ENCODE measurements at places on chromosomes 13 and 19. TPM values are rescaled to one million over a fixed set of nuclear protein-coding genes. Genes with fewer than 3 reads are reported as not detected.
A peak's percentile ranks its signal among the peaks of the same experiment; 100 is the strongest.

GRCh38 chr19:2338751-2339643 lies 10.5 kb downstream of the SPPL2B start:
- DNase-seq: no peak

- no peak for DNase-seq
Measured at GRCh38 chr13:42355092-42355485, 83.1 kb downstream of the AKAP11 start.

GRCh38 chr13:48993150-48993549 lies 17.4 kb downstream of the FNDC3A start:
- no peak for DNase-seq

GRCh38 chr13:98295371-98295770 lies 118.3 kb upstream of the RNF113B start:
- no peak for DNase-seq

DNA sequence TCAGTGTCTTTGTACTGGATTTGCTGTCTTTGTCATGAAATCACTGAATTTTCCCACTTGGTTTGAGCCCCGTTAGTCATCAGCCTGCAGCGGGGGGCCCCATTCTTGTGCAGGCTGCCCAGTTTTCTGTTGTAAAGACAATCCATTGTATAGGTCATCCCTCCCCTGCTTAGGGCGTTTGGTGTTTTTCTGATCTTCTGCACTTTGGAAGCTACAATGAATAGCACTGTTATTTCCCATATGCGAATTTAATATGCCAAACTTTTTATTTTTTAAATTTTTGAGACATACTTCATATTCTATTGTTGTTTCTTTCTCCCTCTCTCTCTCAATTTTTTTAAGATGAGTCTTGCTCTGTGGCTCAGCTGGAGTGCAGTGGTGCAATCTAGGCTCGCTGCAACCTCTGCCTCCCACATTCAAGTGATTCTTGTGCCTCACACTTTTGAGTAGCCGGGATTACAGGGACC lies 9.0 kb downstream of the SLC27A1 start:
- no peak for DNase-seq

The SOX1 gene
- total RNA-seq: 4.5 TPM

- no peak for DNase-seq
Measured at GRCh38 chr19:35513628-35514281, at the start of gene DMKN. DMKN (minus strand) TSS chr19:35513649; CDS start chr19:35513475, 174 bp downstream.

The TMC4 gene
- not detected for total RNA-seq

- DNase-seq: no peak
Measured at GRCh38 chr19:43518051-43518450, 8.9 kb downstream of the ETHE1 start.

The ATXN8OS gene
- total RNA-seq: 1.6 TPM

DNA sequence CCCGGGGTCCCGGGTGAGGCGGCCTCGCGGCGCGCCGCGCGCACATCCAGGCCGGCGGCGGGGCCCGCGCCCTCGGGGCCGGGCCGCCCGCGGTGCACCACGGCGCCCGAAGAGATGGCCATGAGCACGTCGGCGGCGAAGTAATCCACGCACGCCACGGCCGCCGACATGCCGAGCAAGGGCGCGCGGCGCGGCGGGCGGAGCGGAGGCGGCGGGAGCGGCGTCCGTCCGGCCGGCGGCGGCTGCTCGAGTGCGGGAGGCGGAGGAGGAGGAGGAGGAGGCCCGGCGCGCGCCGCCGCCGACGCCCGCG lies at the start of gene KLF16:
KLF16 (minus strand) TSS at position 252 of the 310 bp plus-strand sequence; CDS start at position 170, 82 bp downstream.
- DNase-seq: no peak

DNA sequence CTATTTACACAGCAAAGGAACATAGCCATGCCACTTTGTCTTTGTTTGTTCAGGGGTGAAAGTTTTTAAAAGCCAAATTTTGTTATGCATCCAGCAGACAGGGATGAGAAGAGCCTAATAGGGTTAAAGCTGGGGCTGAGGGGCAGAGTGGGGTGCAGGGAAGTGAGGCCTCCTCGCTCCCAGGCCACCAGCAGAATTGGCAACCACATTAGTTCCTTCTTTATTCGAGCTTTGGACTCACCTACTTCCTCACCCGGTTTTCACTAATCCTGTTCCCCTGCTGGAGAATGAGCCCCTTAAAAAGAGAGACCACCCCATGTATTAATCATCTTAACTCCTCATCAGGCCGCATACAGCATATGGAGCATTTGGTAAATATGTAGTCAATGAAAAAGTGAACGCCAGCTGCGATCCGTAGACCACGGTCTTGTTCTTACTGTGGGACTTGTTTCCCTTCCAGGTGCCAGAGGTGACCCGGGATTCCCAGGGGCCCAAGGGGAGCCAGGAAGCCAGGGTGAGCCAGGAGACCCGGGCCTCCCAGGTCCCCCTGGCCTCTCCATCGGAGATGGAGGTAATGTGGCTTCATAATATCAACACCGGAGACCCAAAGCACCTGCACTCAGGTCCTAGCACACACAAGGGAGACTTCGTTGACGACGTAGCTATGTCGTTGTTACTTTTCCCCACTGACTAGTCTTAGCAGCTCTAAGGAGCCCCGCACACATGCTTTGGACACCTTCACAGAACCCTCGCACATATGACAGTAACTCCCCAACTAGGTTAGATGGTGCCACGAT lies 112.1 kb downstream of the RAB20 start:
- DNase-seq: no peak

DNA sequence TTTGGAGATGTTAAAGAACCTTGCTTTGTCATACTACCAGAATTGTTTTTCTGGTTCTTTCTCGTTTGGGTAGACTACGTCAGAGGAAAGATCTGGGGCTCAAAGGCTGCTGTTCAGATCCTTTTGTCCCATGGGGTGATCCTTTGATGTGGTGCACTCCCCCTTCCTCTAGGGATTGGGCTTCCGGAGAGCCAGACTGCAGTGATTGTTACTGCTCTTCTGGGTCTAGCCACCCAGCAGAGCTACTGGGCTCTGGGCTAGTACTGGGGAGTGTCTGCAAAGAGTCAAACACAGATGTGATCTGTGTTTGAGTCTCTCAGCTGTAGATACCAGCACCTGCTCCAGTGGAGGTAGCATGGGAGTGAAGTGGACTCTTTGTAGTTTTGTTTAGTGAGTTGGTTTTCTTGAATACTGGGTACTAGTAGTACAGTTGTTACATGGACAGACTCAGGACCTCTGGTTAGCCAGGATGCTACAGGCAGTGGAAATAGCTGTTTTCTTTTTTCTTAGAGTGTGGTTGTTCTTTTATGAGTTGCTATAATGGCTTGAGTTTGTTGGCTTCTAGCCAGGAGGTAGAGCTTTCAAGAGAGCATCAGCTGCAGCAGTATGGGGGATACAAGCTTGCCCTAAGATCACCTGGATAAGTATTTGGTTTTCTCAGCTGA lies 34.4 kb downstream of the DNAJC15 start:
- no peak for DNase-seq

- DNase-seq: no peak
Measured at GRCh38 chr19:33293255-33294057, 8.9 kb downstream of the CEBPA start.

GRCh38 chr13:72505376-72505775 lies 222.1 kb downstream of the MZT1 start:
- no peak for DNase-seq

The MRPS31 gene
- total RNA-seq: 24.5 TPM

The TPTE2 gene
- 0.41 TPM for total RNA-seq

- no peak for DNase-seq
Measured at GRCh38 chr19:46764817-46765291, 18.6 kb upstream of the STRN4 start.

DNA sequence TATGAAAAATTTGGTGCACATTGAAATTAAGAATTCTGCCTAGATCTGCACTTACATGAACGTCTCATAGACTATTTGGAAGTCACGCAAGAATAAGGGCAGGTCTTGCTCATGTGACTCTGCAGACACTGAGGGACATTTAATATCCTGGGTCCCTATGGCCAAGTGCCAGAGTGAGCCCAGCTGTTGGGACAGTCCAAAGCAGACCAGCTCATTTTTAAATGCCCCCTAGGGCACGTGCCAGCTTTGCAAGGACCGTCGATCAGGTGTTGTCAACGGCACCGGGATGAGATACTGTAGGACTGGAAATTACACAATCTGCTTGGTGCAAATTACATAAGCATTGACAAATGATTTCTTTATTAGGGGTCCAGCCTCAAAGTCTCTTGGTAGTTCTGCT lies 293.6 kb downstream of the TEX29 start:
- no peak for DNase-seq

The ZNF414 gene
- total RNA-seq: 2.4 TPM

DNA sequence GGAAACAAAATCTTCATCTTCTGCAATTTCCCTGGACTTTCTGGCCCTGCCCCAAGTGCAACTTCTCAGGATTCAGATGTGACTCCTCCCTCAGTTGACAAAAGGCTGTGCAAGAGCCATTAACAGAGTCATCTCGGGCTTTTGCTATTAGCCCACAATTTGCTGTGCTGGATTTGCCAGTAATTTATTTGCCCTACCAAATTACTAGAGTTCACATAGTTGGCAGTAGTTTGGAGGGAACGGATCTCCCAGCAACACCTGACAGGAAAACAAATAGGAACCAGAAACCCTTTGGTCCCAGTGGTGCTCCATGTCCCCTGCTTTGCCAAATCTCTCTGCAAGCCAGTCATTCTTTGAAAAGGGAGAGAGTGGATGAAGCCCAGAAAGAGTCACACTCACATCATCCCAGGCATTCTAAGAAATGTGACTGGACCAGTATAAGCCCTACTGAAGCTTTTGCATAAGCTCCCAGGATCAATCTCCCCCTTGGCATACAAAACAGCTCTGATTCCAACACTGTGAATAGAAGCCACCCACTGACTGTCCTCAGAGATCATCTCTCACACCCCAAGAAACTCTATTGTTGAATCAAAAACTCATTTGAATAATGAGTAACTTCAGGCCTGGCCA lies 350.1 kb upstream of the NBEA start:
- DNase-seq: peak; percentile 3

The SLITRK5 gene
- 29.3 TPM for total RNA-seq

The LRRC63 gene
- total RNA-seq: 2.0 TPM

DNA sequence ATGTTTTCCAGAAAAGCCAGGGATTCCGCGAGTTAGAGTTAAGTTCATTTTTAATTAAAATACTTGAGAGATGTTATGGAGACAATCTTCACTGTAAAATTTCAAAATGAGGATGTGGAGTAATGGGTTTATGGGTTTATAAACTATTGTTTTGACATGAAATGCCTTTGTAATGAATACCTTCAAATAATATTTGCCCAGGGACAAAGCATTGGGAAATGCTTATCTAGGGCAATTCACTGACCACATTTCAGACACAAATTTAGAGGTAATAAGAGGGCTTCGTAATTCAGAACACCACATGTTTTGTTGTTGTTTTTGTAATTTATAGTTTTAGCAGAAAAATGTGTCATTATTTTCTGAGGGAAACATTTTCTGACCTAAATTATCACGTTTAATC lies 241.1 kb upstream of the ATXN8OS start:
- DNase-seq: no peak

The VAV1 gene
- total RNA-seq: 0.82 TPM

Data from frontal cortex (tissue), 4 donors.